Mucosa of descending colon (tissue), 3 donors: ENCODE measurements at places on chromosomes 5 and 9. TPM values are rescaled to one million over a fixed set of nuclear protein-coding genes. Genes with fewer than 3 reads are reported as not detected.

The ERCC6L2 gene
- 51.4 TPM for total RNA-seq

The ERGIC1 gene
- total RNA-seq = 199 TPM

The OR1J2 gene
- not detected for total RNA-seq

The PDE4D gene
- 100 TPM for total RNA-seq

DNA sequence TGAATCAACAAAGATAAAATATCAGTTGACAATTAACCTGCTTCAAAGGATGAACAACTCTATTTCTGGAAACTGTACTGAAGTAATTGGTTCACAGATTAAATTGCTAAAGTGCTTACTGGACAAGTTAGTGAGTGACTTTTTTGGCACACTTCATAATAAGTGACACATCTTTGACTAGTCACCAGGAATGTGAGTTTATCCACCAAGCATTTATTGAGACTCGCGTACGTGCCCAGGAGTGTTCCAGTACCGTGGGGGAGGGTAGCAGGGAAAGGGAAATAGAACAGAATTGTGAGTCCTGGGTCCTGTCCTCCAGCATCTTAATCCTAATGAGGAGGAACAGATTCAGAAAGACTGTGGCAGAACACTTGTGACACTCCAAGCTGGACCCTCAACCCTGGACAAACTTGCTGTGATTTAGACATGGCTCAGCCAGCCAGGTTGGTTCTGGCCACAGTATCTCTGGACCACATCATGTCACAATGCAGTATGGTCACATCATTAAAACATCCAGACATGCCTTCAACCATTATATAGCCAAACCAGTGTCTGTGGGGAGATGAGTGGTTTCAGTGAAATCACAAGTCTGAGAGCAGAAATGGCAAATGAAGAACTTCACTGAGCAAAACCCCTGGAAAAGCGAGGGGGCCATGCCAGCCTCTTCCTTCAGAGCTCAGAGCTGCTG, 623.1 kb downstream of the BNC2 start:
- no peak for DNase-seq

- DNase-seq = no peak
Observed at GRCh38 chr5:68246802-68247201, 31.2 kb downstream of the PIK3R1 start.

DNA sequence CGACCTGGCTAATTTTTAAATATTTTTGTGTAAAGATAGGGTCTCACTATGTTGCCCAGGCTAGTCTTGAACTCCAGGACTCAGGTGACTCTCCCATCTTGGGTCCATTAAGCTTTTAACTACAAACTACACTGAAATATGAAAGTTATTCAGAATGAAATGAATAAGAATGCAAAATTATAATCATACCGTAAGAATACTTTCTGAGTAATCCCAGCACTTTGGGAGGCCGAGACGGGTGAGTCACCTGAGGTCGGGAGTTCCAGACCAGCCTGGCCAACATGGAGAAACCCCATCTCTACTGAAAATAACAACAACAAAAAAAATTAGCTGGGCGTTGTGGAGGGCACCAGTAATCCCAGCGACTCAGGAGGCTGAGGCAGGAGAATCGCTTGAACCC, 1.1 kb upstream of the ORM1 start:
- no peak for DNase-seq

DNA sequence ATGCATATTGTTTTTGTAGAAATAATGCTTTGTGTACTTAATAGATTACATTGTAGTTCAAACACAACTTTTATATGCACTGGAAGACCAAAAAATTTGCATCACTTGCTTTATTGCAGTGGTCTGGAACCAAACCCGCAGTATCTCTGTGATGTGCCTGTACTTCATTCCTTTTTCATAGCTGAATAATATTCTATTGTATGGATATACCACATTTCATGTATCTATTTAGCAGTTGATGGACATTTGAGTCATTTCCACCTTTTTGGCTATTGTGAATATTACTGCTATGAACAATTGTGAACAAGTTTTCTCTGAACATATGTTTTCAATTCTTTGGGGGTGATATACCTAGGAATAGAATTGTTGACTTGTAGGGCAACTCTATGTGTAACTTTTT, 40.1 kb downstream of the ITGA1 start:
- DNase-seq = no peak

- DNase-seq = no peak
Observed at GRCh38 chr5:139804800-139805397, 9.3 kb downstream of the PSD2 start.

DNA sequence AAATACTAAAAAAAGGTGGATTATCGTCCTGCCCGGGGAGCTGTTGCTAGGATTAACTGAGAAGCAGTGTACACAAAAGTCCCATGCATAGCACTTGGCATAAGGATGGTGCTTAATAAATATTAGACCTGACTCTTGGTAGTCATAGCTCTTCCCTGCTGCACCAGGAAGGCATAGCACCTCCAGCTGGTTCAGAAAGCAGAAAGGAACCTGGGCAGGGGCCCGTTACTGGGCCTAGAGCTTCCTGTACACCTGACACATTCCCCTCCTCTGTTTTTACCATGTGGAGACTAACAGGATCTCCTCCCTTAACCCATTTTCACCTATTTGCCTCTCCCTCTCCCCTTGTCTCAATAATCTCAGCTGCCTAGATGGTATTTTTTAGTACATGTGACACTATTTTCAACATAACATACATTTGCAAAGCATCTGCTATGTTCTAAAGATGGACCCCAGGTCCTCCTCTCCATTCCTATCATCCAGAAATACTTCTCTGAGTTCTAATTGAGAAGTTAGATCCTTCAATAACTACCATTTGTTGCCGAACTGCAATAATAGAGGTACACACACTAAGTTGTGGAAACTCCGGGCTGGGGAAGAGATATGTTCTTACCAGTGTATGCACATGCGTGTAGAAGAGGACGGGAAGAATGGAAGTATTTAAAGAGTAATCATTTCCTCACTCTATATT, 3.2 kb upstream of the ANP32B start:
- no peak for DNase-seq

GRCh38 chr9:37082214-37082765, 38.1 kb upstream of the ZCCHC7 start:
- DNase-seq = no peak

- DNase-seq = no peak
Observed at GRCh38 chr5:56457887-56458812, 225.0 kb upstream of the ANKRD55 start.

DNA sequence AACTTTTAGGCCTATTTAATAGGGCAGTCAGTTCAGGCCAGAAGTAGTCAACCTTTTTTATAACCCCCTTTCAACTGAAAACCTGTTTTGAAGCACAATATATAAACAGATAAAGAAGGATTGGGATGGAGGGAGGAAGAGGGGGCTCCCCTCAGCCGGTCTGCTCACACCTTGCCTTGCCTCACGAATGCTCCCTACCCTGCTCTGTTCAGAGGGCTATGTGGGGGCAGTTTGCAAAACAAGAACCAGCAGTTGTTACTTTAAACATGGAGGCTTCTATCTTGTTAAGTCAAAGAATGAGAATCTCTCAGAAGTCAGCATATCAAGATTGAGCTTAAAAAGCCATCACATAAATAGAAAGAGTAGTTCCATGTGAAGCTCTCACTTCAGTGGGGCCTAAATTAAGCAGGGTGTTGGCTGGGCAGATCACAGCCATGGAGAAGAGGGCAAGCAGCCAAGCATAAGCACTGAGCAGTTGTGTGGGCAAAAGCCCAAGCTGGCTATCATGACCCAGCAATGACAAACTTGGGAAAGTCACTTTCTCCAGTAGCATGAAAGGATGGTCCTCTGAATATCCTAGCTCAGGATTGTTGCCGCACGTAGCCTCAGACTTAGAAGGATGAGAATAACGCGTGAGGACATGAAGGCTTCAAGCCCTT, 70.6 kb downstream of the ALDH1A1 start:
- DNase-seq = peak; percentile 51

GRCh38 chr5:156411185-156411613, 84.2 kb downstream of the SGCD start:
- DNase-seq = peak; percentile 4

GRCh38 chr9:109908459-109909390, 128.7 kb downstream of the PALM2AKAP2 start:
- DNase-seq = no peak

GRCh38 chr5:14879937-14880589, 8.5 kb upstream of the ANKH start:
- DNase-seq = no peak

- DNase-seq = no peak
Observed at GRCh38 chr5:84791138-84791537, 406.5 kb upstream of the EDIL3 start.

GRCh38 chr5:127910307-127910956, 173.1 kb upstream of the SLC12A2 start:
- no peak for DNase-seq

DNA sequence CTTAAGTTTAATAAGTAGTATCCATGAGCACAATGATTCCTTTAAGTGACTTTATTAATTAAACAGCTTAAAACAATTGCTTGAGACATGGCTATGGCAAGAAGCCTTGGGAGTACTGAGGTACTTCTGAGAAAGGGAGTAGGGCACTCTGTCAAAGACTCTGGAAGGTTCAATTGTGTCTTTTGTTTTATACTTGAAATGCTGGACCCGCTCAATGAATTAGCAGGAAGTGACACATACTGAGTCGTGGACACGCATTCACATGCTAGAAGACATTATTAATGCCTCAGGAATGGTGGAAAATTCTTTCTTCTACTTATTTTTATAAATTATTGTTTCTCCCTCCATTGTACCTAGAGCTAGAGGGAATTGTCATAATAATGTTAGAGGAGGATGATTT, 347.3 kb upstream of the ZNF608 start:
- no peak for DNase-seq
